Midbrain (tissue), 1 donor: ENCODE measurements at places on chromosomes 16 and 17.

DNA sequence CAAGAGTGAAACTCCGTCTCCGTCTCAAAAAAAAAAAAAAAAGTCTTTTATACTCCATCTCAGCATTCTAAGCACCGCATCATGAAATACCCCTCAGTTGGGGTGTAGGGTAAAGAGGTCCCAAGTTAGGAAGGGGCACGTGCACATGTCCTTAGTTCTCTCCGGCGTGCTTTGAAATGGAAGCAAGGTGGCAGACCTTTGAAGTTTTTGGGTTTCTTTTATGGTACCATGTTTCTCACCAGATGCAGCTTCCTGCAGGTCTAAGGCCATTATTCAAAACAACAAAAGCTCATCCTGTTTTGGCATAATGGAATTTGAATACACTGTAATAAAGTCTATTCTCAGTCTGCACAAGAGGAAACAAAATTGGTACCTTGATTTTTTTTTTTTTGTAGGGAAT, 9.6 kb downstream of the EMC8 start:
- no peak for DNase-seq

- no peak for DNase-seq
These were observed 30.0 kb upstream of the MRTFB start for GRCh38 chr16:14041164-14041563.

GRCh38 chr17:62819511-62820221, 11.6 kb upstream of the MARCHF10 start:
- no peak for DNase-seq

DNA sequence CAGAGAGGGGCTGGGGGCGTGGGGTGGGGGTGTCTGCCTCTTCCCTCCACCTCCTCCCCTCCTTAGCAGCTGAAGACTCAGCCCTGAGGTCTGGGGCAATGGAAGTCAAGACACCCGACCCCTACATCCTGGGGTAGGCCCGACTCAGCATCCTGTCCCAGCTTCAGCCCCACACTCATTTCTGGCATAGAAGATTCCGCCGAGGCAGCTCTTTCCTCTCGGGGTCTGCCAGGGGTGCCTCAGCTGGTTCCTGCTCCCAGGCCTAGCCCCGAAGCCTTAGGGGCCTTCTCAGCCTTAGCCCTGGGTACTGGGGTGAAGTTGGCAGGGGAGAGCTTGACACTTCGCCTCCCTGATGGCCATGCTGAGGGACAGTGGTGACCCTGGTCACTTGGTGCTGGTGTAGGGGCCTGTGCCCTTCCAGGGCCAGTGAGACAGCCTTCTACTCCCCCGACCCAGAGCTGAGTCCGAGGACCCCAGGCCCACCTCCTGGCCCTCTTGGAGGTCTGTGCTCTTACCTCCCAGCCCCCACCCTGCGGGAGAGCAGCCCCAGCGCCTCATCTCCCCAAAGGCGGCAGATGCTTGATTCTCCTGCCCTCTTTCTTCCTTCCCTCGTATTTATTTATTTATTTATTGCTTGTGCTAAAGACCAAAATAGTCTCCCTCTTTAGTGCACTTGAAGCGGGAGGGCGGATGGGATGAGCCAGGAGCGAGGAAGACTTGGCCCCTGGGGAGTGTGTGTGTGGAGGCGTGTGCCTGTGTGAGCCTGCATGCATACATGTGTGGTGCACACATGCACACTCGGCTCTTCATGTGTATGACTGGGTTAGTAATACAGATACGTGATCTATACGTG, 42.5 kb downstream of the KCNJ12 start:
- DNase-seq = no peak

DNA sequence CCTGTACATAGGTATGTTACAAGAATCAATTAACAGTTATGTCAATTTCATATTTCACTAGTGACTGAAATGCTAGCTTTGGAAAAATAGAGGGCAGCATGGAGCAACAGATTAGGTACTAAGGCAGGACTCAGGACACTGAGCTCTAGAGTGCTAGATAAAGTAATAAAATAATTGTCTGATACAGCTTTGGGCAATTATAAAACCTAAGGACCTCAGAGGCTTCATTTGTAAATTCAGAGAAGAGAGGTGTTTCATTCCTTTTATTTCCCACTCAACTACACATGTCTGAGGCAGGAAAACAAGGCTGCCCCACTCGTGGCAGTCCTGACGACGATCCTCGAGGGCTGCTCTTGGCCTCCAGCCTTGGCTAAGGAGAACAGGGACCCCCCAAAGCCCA, 81.5 kb downstream of the CA4 start:
- DNase-seq = peak; percentile 34

GRCh38 chr17:6261466-6261865, 173.5 kb downstream of the AIPL1 start:
- DNase-seq = no peak

DNA sequence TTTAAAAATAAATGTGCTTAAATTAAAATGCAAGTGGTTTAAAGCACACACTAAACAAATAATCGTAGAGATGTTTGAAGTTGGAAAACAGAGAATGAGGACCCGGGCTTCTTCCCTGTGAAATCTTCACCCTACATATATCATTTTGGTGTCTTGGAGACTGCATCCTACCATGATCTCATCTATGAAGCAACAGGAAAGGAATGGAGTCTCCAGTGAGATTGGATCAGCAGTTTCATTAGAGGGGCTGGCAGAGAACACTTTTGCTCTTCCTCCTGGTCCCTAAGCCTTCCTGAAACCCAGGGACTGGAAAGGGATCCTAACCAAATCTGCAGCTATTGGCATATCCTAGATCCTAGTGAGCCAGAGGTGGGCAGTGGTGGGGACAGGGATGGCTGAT, 85.0 kb downstream of the GRIN2A start:
- no peak for DNase-seq

- DNase-seq = no peak
These were observed at the start of gene CLDN6 for GRCh38 chr16:3017794-3018506. Gene CLDN6, minus strand, starts transcription at chr16:3018183. Its CDS starts 2,162 bp downstream, at chr16:3016021.

- no peak for DNase-seq
These were observed 5.5 kb downstream of the IGSF6 start for GRCh38 chr16:21646721-21647561.

DNA sequence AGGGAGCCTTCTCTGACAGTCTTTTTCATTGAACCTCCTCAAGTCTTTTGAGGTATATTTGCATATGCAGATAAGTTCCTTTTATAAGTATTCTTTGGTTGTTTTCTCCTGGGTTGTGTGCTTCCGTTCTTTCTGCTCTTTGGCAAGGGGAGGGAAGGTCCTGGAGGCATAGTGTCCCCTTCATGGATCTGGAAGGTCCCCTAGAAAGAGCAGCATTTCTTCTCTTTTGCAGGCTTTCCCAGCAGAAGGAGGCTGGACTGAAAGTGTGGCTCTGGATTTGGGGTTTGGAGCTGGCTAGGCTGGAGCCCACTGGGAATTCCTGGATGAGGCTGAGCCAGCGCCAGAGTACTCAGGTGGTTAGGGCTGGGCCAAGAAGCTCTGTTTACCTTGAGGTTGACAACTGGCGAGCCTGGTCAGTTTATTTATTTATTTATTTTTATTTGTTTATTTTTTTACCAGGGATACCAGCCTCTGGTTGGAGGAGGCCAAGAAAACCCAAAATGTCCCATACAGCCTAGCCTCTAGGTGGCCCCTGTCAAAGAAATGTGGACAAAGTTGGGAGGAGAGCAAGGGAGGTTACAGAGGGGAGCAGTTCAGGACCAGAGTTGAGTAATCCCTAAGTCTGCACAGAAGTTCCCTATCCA, 5.4 kb upstream of the TOP2A start:
- no peak for DNase-seq
